ENCODE measurements at places on chromosomes 13 and 19.
A peak's percentile ranks its signal among the peaks of the same experiment; 100 is the strongest.

- no peak for DNase-seq
Observed at GRCh38 chr19:49597703-49597974, 6.7 kb downstream of the PRR12 start.

DNA sequence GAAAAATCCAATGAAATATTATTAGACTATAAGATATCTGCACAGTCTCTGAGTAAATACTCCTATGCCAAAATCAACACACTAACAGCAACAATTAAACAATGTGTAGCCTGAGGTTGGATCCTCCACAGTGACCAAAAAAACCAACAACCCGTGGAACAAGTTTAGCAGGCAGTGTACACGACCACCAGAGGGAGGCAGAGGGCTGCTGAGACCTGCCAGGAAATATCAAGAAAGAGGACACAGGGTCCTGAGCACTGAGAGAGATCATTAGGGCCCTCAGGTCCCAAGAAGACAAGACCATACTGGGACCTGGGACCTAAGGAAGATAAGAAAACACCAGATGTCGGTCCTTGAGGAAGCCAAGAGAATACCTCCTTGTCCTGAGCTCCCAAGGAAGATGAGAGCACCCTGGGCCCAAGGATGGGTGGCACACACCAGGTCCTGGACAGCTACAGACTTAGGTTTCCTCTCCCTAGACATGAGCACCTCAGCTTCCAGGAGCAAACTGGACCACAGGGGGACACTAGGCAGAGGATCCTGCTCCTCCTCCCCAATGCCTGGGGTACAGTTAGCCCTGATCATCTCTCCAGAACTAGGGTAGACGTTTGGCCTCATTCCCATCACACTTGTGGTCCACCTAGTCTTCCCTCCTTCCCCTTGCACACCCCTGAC is 822 bp upstream of the ZNF274 start:
- DNase-seq: peak; percentile 10

- DNase-seq: no peak
Observed at GRCh38 chr19:18736415-18737336, 53.2 kb downstream of the CRTC1 start.

DNA sequence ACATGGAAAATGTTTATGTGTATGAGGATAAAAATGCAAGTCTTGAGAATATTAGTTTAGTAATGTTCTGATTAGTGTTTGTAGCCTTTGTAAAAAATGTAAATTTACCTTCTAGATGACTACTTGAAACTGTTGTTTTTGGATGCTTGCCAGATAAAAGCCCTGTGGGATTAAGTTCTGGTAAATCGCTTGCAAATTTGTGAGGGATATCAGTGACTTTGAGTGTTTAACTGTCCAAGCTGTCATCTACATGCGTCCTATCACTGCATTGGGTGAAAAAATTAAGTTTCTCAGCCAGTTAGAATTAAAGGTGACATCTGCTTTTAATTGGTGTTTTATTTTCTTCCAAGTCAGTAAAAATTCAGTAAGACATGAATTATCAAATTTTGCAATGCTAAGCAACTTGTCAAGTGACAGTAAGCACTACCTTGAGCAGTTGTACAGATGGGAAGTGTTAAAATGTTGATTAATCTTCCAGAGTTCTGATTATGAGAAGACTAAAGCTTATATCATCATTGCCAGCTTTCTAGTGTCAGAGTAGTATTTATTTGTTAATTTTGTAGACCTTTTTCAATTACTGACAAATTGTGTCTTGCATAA is 88.0 kb downstream of the PCCA start:
- peak; percentile 48 for DNase-seq

- DNase-seq: no peak
Observed at GRCh38 chr13:38914070-38914469, 76.6 kb downstream of the STOML3 start.

DNA sequence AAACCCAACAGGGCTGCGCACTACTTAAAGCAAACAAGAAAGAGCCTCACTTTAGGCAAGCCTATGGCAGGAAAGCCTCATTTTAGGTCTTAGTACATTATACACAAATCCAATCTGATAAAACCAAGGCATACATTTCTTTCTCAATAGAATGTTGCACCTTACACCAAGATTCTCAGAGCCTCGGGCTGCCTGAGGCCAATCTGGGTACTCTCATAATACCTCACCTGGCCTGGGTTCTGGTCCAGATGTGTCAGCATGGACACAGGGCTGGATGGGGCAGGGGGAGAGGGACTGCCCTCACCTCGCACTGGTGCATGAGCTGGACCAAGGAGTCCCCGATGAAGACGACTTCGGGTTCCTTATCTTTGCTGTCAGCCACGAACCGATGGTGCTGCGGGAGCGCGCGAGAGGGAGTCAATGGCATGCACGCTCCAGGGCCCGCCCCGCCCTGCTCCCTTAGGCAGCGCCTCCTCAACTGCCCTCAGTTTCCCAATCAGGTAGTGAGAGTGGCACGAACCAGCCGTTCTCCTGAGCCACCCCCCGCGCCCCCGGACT is at the start of gene PRR19:
TSS of gene PRR19 (plus strand) at position 487 of the 558 bp plus-strand sequence. CDS start 7,453 bp downstream, outside the sequence.
- no peak for DNase-seq

DNA sequence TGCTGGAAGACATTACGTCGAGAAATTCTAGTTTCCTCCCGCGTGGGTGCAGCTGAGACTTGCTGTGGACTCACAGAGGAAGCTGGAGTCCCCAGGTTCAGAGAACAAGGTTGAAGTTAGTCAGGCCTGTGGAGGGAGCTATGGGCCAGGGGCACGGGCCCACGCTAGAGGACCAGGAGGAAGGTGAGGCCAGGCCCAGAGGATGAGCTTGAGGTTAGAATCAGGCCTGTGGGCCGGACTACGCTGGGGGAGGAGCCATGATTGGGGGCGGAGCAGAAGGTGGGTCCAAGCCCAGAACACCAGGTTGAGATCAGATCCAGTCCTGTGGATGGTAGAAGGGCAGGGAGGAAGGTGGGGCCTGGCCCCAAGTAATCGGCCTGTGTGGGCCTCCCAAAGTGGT is 32.6 kb downstream of the ZNF846 start:
- DNase-seq: no peak

DNA sequence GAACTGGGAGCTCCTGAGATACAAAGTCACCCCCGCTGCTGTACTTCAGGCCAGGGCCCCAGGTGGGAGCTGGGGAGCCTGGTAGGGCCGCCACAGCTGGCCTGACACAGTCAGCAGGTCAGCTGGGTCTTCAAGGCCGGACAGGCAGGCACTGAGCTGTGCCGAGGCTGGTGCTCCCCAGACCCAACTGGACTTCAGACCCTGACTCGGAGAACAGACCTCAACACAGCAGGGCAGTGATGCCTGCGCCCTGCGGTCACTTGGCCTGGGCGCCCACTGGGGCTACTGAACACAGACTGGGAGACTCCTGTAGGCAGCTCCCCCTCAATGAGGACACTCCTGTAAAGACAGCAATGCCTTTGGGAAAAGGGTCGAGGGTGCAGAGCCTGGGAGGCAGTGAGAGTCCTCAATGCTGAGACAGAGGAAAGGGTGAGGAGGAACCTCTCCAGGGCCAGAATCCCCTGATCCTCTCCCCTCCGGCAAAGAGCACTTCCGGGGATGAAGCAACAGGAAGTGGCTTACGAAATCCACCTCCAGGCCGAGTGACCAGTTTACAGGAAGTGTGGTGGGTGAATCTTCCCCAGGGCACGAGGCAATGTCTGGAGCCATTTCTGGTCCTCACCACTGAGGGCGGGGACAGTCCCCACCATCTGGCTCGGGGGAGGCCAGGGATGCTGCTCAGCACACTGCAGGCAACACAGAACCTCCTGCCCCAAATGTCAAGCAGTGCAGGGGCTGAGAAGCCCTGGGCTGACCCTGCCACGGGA is 40.8 kb upstream of the ISYNA1 start:
- peak; percentile 86 for DNase-seq

DNA sequence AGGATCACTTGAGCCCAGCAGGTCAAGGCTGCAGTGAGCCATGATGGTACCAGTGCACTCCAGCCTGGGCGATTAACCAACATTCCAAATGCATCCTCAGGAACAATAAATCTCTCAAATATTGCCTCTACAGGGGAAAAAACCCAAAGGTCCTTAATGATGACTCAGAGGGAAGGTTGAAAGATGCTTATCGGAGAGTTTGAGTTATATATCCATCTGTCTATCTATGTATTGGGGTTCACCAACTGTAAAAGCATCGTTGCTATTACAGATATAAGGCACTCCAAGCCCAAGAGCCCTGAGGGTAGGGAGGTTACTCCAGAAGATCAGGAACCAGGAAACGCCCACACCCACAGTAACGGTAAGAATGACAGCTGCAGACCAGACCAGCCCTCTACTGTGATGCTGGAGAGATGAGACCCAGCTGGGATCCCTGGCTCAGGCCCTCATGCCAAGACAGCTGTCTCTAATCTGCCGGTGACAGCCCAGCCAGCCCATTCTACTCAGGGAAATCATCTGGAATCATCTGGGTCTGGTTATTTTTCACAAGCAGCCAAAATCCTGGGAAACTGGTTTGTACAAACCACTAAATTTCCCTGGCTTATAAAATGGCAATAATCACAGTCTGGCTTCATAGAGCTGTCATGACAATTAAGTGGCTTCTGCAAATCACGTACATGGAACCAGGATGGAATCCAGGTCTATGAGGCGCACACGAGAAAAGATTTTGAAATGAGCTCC is 23.8 kb downstream of the TEX101 start:
- DNase-seq: peak; percentile 94

- no peak for DNase-seq
Observed at GRCh38 chr19:45791744-45792469, 738 bp downstream of the DMWD start.

- DNase-seq: no peak
Observed at GRCh38 chr13:45184693-45185092, 16.2 kb downstream of the KCTD4 start.

DNA sequence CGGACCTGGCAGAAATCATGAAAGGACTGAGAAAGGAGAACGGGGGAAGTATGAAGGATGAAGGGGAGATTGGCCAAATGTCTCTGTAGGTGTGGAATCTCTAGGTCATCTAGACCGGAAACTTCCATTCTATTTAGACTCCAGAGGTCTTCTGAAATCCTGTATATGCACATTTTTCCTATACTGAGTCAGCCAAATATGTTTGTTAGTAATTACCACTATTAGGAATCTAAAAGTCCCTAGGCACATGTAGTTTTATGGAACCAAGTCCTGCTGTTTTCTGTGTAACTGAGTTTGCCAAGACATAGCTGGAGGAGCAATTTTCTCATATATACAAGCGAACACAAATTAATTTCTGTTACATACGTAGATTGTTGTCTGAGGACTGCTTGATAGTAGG is 498.1 kb downstream of the GPC5 start:
- no peak for DNase-seq

DNA sequence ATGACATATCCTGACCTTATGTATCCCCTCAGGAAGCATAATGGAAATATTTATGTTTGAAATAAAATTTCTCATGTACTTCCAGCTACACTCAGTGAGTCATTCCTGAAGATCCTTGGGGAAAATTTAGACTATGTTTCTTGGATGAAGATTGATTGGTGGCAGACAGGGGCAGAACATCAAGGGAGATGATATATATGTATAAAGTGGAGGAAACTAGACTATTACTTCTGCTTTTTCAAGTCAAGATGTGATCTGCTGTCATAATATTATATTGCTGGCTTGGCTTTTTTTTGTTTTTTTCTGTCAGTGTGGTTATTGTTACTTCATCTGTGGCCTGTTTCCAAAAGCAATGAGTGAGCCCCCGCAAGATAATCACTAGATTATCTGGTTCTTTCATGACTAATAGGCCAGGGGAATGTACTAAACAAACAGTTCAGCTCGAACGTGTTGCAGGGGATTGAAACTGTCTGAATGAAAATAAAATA is 87.2 kb upstream of the TNFSF11 start:
- peak; percentile 91 for DNase-seq

- DNase-seq: no peak
Observed at GRCh38 chr13:80828759-80829158, 487.8 kb upstream of the SPRY2 start.

GRCh38 chr19:18304458-18305310 is 18.2 kb downstream of the LSM4 start:
- peak; percentile 76 for DNase-seq

GRCh38 chr13:60620611-60621395 is 223.8 kb downstream of the TDRD3 start:
- DNase-seq: peak; percentile 18

DNA sequence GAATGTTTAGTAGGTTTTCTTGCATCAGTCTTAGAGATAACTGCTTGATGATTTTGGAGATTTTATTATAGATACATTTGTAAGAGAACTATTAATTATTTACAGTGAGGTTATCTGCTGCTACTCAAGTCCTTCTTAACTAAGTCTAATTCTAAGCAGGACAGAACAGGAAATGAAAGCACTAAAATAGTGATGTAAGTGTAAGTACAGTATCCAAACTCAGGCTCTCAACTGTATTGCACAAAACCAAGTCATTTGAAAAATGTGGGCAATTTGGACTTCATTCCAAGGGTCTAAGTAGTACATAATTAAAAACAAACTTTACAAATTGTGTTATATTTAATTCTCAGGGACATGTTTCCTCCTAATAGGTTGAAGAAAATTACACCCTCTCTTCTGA is 417.1 kb downstream of the ITGBL1 start:
- DNase-seq: peak; percentile 34

- DNase-seq: no peak
Observed at GRCh38 chr13:111153977-111154332, 38.8 kb downstream of the ARHGEF7 start.

DNA sequence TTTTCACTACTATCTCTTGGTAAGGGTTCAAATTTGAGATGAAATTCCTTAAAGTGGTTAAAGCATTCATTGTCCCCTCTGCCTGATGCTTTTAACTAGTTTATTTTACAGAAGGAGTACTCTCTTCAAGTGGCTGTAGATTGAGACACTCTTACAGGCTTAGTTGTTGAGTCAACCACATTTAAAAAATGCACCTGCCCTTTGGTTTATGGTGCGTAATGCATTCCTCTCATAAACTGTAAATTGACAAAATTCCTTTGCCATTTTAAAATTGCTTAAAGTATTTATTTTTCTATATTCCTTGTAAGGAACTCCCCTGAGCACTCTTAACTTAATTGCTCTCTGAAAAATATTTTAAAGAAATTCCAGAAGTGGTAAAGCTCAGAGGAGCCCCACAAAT is 826 bp upstream of the GPC5 start:
- DNase-seq: no peak

GRCh38 chr19:45790942-45791341 is 1.7 kb downstream of the DMWD start:
- DNase-seq: no peak

GRCh38 chr13:51635137-51635878 is 51.0 kb downstream of the WDFY2 start:
- DNase-seq: no peak

DNA sequence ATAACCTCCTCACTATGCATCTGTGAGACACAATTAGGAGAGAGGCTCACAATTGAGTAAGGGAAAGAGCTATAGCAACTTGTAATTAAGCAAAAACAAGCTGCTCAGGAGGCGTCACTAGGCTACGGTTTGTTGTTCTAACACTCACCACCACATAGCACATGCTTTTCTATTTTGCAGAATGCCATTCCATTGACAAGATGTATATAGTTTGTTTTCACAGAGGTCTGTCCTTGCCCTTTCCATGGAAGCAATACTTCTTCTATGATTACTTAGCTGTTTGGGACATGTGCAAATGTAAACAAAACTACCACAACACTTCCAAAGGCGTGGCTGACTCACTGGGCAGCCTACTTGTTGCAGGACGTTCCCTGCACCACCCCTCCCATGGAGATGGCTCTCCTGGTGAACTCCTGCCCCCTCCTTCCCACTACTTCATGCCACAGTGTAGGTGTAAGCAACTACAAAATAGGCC is 33.9 kb upstream of the FAM216B start:
- DNase-seq: peak; percentile 83

All from fibroblast of skin of abdomen (primary cell).